ENCODE measurements at places on chromosomes 6 and 20.

- DNase-seq, result no peak
Measured at GRCh38 chr6:145626857-145627256, 108.5 kb downstream of the EPM2A start.

DNA sequence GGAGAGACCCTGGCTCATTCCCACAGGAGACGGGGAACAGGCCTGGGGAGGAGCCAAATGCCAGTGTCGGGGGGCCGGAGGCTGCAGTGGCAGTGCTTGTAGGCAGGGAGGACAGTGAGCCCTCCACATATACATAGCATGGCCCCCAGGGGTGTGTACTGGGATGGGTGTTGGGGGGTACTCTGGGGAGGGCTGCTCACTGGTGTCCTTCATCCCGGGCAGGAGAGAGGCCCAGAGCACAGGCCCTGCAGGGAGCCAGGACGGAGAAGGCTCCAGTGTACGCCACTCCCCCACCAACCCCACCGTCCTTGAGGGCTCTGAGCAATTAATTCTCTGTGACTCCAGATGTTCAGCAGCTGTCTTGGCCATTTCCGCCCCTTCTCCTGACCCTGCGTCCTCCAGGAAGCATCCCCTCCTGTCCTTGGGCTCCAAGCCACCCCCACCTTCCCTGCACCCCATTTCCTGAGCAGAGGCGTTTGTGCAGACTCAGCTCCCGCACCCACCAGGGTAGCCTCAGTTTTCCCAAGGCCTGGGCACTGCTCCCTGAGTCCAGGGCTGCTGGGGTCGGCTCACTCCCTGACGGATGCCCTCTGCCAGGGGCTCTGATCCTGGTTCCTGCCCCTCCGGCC, 3.4 kb upstream of the ABHD16B start:
- peak; percentile 76 for DNase-seq

GRCh38 chr6:134727081-134727480, 222.8 kb downstream of the ALDH8A1 start:
- no peak for DNase-seq

DNA sequence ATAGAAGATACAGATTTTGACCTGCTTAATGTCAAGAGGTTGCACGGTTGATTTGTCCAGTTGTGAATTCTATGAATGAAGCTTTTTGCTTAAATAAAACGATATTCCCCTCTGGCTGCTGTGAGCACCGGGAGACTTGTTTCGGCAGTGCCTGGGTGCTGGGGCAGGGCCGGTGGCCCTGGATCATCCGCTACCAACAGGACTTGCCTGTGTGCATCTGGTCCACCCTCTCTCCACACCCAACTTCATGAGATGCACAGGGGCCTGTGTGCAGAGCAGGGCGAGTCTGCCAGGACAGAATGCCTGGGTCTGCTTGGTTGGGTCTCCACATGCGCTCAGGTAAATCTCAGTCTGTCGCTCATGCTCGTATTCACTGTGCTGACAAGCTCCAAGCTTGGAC, 65.5 kb downstream of the TSHZ2 start:
- no peak for DNase-seq

DNA sequence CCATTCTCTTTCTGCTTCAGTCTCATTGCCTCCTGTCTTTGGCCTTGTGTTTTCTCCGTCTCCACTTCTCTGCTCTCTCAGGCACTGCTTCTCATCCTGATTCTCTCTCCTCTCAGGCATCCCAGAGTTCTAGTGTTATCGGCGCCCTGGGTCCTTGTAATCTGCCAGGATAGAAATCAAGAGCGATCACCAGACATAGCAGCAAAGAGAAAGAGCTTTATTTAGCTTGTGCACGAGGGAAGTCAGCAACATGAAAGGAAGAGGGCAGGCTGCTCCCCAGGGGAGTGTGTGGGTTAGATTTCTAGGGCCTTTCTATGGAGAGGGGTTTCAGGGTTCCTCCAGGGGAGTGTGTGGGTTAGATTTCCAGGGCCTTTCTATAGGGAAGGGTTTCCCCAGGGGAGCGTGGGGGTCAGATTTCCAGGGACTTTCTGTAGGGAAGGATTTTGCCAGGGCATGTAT, 32.5 kb downstream of the SUN5 start:
- no peak for DNase-seq

- DNase-seq, result no peak
Measured at GRCh38 chr6:161732594-161732993, 458.7 kb upstream of the AGPAT4 start.
